ENCODE measurements at places on chromosomes 3 and 15. TPM values are rescaled to one million over a fixed set of nuclear protein-coding genes. Genes with fewer than 3 reads are reported as not detected.

- DNase-seq = no peak
Measured at GRCh38 chr3:44902628-44903027, 28.2 kb downstream of the TGM4 start.

DNA sequence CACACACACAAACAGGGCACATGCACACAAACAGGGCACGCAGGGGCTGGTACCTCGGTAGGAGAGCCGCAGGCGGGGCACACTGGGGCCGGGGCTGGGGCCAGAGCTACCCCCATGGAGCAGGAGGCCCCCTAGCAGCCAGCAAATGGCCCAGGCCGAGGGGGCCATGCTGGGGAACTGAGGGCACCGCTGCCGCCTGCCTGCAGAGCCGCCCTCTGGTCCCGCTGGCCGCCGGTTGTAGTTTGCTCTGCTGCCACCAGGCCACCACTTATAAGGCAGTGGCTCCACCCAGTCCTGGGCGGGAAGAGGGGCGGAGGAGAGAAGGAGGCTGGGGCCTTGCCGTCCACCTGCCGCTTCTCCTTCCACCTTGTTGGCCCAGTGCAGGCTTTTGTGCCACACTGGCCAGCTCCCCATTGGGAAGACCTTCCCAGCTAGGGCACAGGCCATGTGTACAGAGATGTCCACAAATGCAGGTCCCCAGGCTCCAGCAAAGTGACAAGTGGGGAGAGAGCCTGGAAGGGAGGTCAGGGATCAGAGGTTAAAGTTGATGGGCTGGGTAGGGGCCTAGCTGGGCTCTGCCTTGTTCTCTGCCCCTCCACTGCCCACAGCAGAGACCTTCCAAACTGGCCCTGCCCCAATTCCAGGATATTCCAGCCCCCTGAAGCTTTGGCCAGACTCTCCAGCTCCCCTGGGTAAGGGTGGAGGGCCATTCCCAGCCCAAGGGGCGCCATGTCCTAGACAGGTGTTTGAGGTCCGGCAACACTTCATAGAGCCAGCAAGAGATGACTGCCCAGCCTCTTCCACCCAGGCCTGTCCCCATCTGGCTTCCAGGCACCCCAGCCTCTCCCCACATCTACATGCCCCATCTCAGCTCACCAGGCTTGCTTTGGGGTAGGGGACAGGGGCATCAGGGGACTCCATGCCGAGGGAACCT lies at the start of gene SEMA3G:
Gene SEMA3G (minus strand): TSS at position 244 of the 934 bp plus-strand sequence. CDS start 76 bp downstream, at position 168.
- peak; percentile 64 for DNase-seq

DNA sequence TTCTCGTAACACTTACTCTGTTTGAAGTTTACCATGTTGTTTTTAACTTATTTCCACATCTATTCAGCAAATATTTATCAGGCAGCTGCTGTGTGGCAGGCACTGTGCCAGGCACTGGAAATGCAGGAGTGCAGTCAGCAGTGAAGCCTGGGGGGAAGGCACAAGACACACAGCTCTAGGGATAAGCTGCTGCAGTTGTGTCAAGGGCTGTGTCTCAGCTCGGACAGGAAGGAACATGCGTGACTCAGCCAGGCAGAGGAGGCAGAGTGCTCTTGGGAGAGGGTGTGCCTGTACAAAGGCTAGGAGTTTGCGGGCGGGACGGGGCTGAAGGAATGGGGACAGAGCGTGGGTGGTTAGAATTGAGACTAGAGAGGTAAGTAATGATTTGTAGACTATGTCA lies 24.7 kb downstream of the LYSMD4 start:
- DNase-seq = no peak

GRCh38 chr3:138332472-138333073 lies 2.9 kb upstream of the NME9 start:
- no peak for DNase-seq

DNA sequence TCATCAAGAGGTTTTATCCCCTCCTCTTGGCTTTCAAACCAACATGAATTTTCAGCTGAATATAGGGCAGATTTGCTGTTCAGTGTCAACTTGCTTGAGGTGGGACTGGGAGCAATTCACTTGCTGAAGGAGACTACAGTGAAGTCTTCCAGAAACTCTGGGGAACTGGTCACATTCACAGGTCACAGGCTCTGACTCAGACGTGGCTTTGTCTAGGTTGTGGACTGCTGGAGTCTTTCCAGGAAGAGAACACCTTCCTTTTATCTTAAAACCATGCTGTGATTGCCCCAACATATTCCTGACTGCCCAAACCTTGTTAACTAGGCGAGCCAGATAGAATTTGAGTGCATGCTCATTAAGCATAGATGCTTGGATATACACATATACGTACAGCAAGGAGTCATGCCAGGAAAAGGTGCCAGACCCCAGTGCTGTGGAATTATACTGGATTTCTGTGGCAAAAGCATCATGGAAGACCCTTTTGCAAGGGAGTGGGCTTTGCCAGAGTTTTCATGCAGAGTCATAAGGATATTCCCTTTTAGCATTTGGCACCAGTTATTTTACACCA lies 399.1 kb upstream of the TBL1XR1 start:
- DNase-seq = no peak

DNA sequence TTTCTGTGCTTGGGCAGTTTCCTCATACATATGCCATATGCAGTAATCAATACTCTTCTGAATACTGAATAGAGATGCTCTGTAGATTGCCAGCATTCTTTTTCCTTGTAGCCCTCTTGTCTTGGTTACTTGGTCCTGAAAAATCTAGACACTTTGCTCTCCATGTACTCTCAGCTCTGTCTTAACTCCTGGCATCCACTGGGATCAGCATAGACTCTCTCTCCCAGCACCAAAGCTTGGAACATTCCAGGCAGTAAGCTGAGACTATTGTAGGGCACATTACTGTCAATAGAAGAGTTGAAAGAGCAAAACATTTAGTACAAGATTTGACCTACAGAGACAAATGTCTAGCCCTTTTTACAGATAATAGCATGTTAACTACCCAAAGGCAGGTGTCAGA lies 1100.3 kb downstream of the TBL1XR1 start:
- no peak for DNase-seq

GRCh38 chr15:41284427-41285177 lies 47.8 kb downstream of the OIP5 start:
- no peak for DNase-seq

DNA sequence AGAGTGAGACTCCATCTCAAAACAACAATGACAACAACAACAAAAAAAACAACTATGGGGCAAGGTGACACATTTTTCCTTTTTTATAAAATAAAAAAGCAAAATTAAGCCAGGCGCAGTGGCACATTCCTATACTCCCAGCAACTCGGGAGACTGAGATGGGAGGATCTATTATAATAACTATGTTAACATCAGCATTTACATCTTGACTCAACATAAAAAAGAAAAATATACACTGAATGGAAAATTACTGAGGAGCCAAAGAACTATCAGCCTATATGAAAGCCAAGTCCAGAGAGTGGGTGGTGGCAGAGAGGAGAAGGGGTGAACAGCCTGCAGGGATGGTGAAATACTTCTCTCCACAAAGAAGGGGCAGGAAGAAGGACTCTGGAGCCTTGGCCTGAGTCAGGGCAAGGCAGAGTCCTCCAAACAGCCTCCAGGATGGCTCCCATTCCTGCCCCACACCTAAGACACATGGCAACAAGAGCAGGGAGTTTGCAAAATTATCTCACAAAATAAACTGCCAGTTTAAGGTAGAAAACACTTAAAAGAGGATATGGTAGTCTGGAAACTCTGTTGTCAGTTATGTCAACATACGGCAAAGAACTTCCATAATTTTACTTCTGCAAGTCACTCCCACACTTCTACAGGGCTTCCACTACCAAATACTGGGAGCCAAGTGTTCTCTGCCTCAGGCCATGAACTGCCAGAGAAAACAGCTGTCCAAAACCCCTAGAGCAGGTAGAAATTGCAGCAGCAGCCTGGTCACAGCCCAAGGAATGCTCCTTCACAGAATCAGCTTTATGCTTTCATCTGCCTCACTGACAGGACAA lies 25.9 kb downstream of the HSPBAP1 start:
- DNase-seq = no peak

GRCh38 chr3:73141525-73141924 lies 80.1 kb downstream of the EBLN2 start:
- no peak for DNase-seq

DNA sequence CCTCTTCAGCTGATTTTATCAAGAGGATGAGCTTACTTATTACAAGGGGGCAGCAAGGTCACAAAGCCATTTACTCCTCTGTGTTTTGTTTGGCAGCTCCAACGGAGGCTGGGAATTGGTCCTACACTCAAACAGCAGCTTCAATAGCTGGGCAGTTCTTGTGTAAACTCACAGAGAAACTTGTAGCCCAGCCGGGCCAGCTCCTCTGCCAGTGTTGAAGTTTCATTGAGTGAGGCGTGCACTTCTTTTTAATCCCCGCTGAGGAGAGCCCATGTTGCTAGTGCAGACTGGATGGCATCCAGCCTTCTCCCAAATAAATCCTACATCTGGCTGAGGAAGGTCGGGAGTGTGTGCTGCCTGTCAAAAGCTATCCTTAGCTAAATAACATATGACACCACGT lies 59.5 kb downstream of the BFSP2 start:
- no peak for DNase-seq

- no peak for DNase-seq
Measured at GRCh38 chr15:48472756-48473155, 141.5 kb downstream of the DUT start.

GRCh38 chr15:101578443-101578894 lies 73.7 kb downstream of the TM2D3 start:
- DNase-seq = no peak

CLDN18 gene
- polyA plus RNA-seq = not detected

PLOD2 gene
- polyA plus RNA-seq = not detected

TTLL13 gene
- polyA plus RNA-seq = 2.0 TPM

GOLGA8T gene
- 0.16 TPM for polyA plus RNA-seq

TGM4 gene
- not detected for polyA plus RNA-seq

PAQR5 gene
- not detected for polyA plus RNA-seq

ANKDD1A gene
- 2.3 TPM for polyA plus RNA-seq

GPR149 gene
- polyA plus RNA-seq = not detected

SEMA3F gene
- polyA plus RNA-seq = not detected

THOC7 gene
- polyA plus RNA-seq = 133 TPM

FOXL2 gene
- not detected for polyA plus RNA-seq

MAGEL2 gene
- not detected for polyA plus RNA-seq

P2RY12 gene
- polyA plus RNA-seq = 0.32 TPM

HTR3D gene
- not detected for polyA plus RNA-seq

GATA2 gene
- 0.35 TPM for polyA plus RNA-seq
